Endothelial cell of umbilical vein (primary cell): ENCODE measurements at places on chromosomes 5 and 9. TPM values are rescaled to one million over a fixed set of nuclear protein-coding genes. Genes with fewer than 3 reads are reported as not detected.

The FBXL7 gene
- 23.5 and 24.1 TPM in 2 replicates for polyA plus RNA-seq

The KIF20A gene
- polyA plus RNA-seq = 36.6 and 38.7 TPM in 2 replicates

The POU5F2 gene
- 0.11 and 0.14 TPM in 2 replicates for polyA plus RNA-seq

The IQGAP2 gene
- 4.5 and 4.8 TPM in 2 replicates for polyA plus RNA-seq

The SPINK13 gene
- not detected in 2 replicates for polyA plus RNA-seq

The G3BP1 gene
- 39.5 and 50.5 TPM in 2 replicates for polyA plus RNA-seq

The PCDHGA8 gene
- polyA plus RNA-seq = 0.43 and 0.44 TPM in 2 replicates

The ZNG1F gene
- polyA plus RNA-seq = 19.0 and 20.4 TPM in 2 replicates

DNA sequence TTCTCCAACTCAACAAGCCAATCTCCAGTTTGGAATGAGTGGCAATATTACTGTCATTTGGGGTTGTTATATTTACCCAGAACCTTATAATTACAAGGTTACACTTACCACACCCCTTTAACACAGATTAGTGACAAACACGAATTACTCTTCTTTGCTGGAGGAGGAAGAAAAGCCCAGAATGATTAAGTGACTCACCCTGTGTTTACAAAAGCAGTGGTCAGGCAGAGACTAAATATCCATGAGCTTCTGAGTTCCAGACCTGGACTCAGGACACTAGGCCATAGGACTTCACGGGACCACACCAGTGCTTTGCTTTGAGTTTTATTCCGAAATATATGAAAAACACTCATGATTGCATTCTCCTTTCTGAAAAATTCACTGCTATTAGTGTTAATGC lies 370.8 kb downstream of the TLE1 start:
- peak; percentile 18 for DNase-seq

DNA sequence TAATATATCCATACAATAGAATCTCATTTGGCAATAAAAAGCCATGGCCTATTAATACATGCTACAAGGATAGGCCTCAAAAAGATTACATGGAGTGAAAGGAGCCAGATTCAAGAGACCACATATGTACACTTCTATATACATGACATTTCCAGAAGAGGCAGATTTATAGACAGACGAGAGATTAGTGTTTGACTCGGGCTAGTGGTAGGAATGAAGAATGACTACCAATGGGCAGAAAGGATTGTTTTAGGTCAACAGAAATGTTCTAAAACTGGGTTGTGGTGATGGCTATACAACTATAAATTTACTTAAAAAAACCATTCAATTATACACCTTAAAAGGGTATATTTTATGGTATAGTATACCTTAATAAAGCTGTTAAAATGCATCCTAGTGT lies 41.9 kb downstream of the SETX start:
- DNase-seq = no peak

DNA sequence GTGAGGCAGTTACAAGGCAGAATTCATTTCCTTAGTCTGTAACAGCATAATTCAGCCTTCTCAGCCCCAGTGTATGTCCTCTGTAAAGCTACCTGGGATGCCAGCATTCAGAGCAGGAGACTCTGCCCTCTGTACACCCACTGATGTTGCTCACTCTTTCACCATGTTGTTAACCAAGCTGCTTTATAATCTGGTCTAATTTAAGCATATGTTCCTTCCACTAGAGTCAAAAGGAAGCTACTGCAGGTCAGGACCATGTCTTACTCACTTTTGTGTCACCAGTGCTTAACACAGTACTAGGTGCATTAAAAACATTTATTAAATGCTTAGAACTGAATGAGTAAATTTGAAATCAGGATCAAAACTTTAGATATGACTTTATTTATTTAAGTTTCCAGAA lies 185.6 kb downstream of the FBXL17 start:
- no peak for DNase-seq

GRCh38 chr9:91948597-91949391 lies 1.2 kb downstream of the ROR2 start:
- no peak for DNase-seq

GRCh38 chr5:111061618-111062017 lies 9.9 kb upstream of the TSLP start:
- DNase-seq = no peak

DNA sequence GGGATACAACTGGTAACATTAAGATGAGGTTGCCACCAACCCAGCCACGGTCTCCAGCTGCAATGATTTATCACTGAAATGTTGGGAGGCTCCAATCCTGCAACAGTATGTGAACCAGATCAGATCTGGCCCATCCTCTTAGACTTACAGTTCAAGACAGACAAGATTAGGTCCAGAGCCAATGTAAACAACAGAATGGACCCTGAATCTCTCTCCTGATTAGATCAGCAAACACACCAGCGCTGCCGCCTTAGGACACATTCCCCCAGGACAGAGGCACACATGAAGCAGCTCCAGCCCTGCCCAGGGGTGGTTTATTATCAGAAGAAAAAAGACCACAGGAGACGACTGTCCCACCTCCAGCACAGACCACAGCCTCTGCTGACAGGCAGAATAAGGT lies 82.1 kb downstream of the SLIT3 start:
- DNase-seq = no peak

GRCh38 chr9:116436121-116436520 lies 251.0 kb upstream of the TRIM32 start:
- DNase-seq = no peak

- no peak for DNase-seq
These were observed 201.7 kb upstream of the MSX2 start for GRCh38 chr5:174522480-174523260.

DNA sequence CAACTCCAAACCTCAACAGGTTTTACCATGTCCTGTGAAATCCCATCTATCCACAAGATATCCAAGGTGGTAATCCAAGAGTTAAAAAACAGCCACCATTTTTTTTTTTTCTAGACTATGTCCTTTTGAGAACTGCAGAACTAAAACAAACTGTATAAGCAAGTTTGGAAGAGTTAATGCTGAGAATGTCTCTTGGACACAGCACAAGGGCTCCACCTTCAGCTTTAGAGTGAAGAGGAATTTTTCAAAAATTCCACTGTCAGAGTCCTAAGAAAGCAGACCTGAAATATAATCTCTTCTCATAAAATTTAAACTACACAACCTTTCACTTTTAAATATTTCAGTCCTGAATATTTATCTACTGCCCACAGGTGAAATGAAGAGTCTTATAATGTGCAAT lies 167.8 kb upstream of the CCNG1 start:
- DNase-seq = no peak

DNA sequence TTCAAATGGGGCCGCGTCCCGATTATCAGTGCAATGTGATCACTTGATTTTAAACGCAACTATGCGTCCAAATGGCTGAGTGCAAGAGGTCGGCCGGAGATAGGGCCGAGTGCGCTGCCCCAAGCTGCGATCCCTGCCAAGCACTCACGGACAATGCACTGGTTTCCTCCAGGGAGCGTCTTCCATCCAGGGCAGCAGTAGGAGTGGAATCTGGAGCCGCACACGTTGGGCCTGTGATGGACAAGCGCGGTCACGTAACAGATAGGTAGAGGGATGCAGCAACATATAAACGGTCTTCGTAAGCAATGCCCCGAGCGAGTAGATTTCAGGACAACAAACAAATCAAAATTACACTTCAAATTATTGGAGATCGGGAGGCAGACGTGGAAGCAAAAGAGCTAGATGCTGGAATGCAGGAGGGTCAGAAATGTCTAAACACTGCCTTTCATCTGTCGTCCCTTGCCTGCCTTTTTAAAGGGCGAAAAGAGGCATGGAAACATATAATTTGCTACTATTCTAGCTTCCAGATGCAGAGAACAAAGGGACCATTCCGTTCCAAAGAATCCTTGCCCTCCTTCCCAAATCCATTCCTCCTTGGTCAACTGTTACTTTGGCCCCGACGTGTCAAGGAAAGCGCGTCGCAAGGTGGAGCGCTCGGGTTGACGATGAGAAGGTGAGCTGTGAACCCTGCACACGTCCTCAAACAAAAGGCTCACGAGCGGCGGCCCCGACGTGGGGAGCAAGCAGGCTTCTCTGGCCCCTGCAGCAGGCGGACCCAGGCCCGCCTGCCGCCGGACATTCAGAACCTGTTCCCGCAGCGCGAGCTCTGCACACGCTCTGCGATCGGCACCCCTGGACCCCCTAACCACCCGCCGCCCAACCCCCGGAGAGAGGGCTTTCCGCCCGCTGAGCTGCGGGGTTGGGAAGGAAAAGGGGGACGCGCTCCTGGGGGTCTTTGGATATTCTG lies 1.5 kb downstream of the FBN2 start:
- DNase-seq = peak; percentile 14

- no peak for DNase-seq
These were observed 35.7 kb upstream of the ADRB2 start for GRCh38 chr5:148790545-148791333.

- DNase-seq = peak; percentile 53
These were observed 64.4 kb downstream of the FAM114A2 start for GRCh38 chr5:153974131-153974812.

GRCh38 chr5:128904805-128905567 lies 60.3 kb upstream of the SLC27A6 start:
- no peak for DNase-seq

- no peak for DNase-seq
These were observed 476.1 kb upstream of the PTPRD start for GRCh38 chr9:11088821-11089374.

GRCh38 chr5:95530416-95530815 lies 24.4 kb downstream of the SKIC3 start:
- DNase-seq = no peak

DNA sequence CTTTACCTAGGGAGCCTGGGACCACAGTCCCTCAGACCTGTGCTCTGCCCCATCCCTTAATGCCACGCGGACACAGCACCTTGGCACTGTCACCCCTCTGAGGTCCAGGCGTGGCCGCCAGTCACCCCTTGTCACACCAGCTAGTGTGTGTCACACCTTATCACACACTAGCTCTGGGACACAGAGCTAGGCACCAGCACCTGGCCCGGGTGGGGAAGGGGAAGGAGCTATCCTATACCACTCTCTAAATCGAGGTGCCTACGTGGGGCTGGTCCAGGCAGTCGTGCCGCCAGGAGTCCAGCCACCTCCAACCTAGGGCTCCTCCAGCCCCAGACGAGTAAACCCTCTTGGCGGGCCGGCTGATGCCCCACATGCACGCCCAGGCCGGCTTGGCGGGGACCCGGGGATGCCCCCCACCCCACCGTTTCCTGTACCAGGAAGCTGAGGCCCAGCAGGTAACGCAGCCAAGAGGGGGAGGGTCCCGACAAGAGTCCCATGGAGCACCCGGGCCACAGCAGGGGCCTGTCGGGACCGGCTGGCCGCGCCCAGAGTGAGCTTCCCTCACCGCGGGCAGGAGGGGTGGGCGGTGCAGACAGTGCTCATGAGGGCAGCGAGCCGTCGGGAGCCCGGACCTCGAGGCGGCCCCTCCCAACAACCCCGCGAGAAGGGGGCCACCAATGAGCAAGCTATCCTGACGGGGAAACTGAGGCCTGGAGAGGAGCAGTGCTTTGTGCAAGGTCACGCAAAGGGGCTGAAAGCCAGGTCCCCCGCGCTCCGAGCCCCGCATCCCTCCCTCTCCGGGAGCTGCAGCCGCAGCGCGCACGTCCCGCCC lies 550 bp downstream of the CORO2A start:
- no peak for DNase-seq

- no peak for DNase-seq
These were observed 49.0 kb upstream of the IRX4 start for GRCh38 chr5:1931604-1932231.

GRCh38 chr9:135190789-135191577 lies 103.5 kb downstream of the OLFM1 start:
- no peak for DNase-seq

DNA sequence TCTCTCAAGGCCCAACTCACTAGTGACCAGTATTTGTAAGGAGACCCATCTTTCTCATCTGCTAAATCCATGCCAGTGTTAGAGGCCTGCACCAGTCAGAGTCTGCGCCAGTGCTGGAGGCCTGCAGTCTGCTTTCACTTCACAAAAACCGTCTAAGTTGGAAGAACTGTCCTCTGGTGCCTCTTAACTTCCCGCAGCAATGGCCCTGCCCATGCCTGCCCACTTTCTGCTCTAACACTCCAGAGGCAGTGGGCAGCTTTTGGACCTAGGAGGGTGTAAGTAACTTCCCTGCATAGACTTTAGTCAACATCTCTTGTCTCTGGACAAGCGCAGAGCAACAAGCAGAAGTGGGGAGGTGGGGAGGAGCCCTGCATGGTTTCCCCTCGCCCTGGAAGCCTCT lies 152.9 kb downstream of the AUH start:
- no peak for DNase-seq

DNA sequence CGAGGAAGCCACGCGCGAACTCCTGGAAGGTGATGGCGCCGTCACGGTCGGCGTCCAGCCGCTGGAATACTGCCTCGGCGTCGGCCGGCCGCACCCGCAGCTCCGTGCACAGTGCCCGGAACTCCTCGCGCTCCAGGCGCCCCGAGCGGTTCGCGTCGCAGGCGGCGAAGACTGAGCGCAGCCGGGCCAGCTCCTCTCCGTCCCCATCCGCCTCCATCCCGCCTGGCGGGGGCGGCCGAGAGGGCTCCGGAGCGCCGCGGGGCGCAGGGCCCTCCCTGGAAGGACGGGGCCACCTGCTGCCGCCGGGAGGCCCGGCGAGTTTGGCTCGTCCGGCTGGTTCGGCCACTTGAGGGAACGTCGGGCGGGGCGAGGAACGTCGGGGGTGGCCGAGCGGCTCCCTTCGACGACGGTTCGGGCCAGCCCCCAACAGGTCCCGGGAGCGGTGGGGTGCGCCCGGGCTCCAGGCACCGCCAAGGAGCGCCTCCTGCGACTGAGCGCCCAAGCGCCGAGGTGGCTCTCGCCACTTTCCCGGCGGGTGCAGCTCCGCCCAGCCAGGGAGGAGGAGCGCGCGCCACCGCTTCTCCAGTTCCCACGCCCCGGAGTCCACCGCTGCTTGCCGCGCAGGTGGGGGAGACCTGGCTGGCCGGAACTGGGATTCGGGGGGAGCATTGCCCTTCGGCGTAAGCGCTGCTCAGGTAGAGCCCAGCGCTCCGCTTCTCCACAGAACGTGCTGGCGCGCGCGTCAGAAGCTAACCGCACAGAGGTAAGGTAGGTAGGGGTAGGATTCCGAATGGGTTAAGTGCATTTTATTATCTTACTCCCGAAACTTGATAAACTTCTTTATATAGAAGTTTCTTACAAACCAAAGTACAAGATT lies at the start of gene RASEF:
TSS of gene RASEF (minus strand) at position 492 of the 877 bp plus-strand sequence. CDS start at position 217, 275 bp downstream.
- no peak for DNase-seq

DNA sequence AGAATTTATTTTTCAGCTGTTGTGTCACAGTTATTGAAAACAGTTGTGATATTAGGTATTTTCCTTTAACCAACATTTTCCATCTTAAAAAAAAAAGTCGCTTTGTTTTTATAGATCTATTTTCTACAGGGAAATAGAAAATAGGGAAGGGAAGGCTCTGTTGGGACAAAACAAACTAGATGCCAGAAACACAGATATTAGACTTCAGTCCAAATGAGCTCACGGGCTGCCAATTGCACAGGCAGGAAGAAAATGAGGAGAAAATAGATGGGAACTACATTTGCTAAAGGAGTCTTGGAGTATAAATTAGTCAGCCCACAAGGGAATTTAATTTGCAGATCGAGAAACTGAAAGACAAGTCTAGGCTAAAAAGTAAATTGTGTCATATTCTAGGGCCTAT lies 21.4 kb upstream of the ISOC1 start:
- DNase-seq = no peak
